ENCODE measurements at places on chromosomes 1 and 21.

- ATAC-seq: no peak
Observed at GRCh38 chr1:189681252-189681919, 796.3 kb downstream of the BRINP3 start.

- no peak for ATAC-seq
Observed at GRCh38 chr1:80882553-80882952, 918.2 kb upstream of the ADGRL2 start.

DNA sequence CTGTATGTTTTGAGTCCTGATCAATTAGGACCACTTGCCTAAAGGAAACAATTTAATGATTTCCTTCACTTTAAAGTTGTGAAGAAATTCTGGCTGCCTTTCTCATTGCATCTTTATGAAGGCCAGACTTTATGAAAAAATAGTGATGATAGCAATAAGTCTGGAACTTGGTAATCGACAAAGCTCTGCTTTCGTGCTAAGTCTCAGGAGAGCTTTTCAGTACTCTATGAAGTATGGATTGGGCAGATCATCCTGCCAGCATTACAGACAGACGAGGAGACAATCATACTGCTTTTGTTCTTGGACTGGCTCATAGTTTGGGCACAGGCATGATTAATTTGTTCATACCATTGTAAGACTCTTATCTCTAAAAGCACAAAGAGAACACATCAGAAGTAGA is 45.5 kb upstream of the KCNJ15 start:
- no peak for ATAC-seq

- ATAC-seq: no peak
Observed at GRCh38 chr1:26531651-26532131, 2.1 kb downstream of the RPS6KA1 start.

- no peak for ATAC-seq
Observed at GRCh38 chr1:232715154-232715553, 85.2 kb upstream of the SIPA1L2 start.

DNA sequence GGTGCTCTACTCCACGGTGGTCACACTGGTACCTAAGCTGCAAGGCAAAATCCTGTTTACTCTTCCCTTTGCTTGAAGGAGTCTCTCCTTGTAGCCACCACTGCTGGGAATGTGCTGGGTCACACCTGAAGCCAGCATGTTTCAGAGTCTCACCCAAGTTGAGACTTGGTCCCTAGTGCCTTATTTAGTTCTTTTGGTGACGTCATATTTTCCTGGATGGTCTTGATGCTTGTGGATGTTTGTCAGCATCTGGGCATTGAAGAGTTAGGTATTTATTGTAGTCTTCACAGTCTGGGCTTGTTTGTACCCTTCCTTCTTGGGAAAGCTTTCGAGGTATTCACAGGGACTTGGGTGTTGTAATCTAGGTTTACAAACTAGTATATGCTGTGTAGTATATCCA is 5.6 kb upstream of the MTARC2 start:
- ATAC-seq: no peak

DNA sequence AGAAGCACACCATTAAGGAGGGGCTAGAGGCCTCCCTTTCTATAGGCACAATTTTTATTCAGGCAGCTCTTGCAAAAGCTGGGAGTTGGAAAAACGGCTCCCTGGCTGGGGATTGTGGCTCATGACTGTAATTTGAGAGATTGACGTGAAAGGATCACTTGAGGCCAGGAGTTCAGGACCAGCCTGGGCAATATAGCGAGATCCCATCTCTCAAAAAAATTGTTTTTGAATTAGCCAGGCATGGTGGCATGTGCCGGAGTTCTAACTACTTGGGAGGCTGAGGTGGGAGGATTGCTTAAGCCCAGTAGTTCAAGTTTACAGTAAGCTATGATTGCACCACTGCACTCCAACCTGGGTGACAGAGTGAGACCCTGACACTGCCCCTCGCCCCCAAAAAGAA is 23.9 kb upstream of the NRDC start:
- ATAC-seq: no peak

GRCh38 chr1:188240772-188241406 is 1412.1 kb downstream of the PLA2G4A start:
- no peak for ATAC-seq

DNA sequence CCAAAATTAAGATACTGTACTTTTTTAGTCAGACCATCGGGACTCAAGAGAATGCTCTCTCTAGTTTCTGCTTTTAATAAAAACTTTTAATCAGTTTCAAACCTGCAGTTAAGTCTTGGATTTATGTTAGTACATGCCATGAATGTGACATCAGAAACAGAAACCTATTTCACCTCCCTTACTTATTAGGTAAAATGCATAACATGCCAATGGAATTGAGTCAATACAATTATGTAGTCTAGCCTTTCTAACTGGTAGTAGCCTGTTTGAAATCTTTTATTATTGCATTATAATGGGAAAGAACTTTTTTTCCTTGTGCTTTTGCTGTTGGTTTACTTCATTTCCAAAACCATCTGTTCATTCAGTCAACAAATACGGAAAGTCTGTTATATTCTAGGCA is 4.8 kb downstream of the PHACTR4 start:
- peak; percentile 36 for ATAC-seq

DNA sequence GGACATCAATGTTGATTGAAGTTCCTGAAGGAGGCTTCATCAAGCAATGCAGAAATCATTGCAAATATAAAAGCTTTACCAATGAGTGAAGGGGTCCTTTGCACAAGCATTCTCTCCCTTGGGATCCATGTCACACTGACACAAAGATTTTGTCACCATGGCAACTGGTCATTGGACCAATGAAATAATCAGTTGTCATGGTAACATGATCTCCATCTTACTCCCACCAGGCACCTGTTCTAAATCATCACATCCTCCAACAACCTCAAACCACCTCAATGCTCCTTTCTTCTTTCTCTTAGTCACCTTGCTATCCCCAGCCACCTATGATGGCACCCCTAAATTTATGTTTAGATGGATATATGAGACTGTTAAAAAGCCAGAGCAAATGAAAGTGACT is 13.5 kb upstream of the FOXJ3 start:
- ATAC-seq: no peak

DNA sequence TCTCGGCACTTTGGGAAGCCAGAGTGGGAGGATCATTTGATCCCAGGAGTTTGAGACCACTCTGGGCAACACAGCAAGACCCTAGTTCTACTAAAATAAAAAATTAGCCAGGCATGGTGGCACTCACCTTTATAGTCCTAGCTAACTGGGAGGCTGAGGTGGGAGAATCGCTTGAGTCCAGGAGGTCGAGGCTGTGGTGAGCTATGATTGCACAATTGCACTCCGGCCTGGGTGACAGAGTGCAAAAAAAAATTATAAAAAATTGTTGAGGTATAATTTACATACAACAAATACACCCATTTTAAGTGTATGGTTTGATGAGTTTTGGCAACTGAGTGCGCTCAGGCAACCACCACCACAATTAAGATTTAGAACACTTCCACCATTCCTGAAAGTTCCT is 108.5 kb upstream of the GADD45A start:
- no peak for ATAC-seq

DNA sequence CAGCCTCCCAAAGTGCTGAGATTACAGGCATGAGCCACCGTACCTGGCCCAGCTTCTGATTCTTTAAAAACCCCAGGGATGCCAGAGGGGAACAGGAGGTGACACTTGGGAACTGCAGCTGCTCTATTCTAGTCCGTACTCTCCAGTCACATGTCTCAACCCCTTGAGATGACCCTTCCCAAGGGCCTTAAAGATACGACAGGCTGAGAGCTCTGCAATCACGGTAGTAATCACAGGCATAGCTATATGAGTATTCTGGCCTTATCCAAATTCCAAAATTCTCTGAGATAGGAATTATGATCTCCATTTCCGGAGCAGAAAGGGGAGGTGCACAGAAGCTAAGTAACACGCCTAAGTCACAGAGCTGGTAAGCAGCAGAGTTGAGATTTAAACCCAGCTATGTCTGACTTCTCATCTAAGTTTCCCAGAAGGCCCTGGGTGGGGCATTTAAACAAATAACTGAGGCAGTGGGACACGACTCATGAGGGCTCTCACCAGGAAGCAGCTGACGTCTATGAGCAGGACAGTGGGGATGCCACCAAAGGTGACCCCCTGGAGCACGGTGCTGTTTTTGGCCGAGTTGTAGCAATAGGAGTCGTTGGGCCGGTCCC is 5.2 kb downstream of the TMEM63A start:
- ATAC-seq: no peak

- peak; percentile 84 for ATAC-seq
Observed at GRCh38 chr1:56301791-56302190, 277.6 kb downstream of the PLPP3 start.

- peak; percentile 9 for ATAC-seq
Observed at GRCh38 chr1:157119008-157119407, 19.2 kb downstream of the ETV3 start.

- ATAC-seq: peak; percentile 41
Observed at GRCh38 chr1:82836973-82837680, 1036.4 kb downstream of the ADGRL2 start.

GRCh38 chr1:30411206-30411605 is 312.2 kb downstream of the MATN1 start:
- ATAC-seq: no peak

- no peak for ATAC-seq
Observed at GRCh38 chr1:177891809-177892208, 78.0 kb downstream of the SEC16B start.

DNA sequence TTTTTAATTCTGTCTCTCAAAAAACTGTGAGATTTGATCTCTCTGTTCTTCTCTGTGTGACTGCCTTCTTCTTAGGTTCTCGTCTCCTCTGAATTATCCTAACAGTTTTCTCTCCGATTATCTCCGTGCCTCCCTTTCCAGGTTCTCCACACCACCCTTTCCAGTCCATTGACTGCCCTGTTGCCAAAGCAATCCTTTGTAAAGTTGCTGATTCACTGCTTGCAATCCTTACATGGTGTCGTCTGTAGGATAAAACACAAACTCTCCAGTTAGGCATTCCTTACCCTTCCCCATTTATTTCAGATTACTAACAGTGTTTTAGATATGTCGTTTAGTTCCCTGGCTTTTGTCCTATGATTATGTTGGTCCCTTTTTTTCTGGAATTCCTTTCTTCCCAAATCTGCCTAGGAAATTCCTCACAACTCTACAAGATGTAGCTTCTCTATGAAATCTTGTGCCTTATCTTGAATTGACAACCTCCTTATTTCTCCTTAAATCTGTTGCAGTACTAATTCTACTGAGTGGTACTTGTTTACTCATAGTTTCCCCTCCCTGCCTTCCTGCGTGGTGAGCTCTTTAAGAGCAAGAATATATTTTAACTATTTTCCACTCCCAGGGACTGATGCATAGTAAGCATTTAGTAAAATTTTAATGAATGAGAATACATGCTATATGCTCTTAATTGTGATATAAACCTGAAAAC is 22.3 kb downstream of the RCOR3 start:
- no peak for ATAC-seq

- ATAC-seq: no peak
Observed at GRCh38 chr21:42022906-42023305, 12.7 kb upstream of the ZBTB21 start.

Measured in SK-N-SH treated with all-trans-retinoic acid at 6 μM for 48 hours (cell line).